Activated CD8-positive, alpha-beta memory T cell treated with anti-CD3 and anti-CD28 coated beads for 1 hour (primary cell): ENCODE measurements at places on chromosomes 16 and 17.

- no peak for DNase-seq
Measured at GRCh38 chr16:65054457-65054856, 67.4 kb downstream of the CDH11 start.

- DNase-seq, result no peak
Measured at GRCh38 chr17:43612515-43612914, 49.2 kb downstream of the MEOX1 start.

- no peak for DNase-seq
Measured at GRCh38 chr17:58840820-58841612, 85.4 kb downstream of the PPM1E start.

DNA sequence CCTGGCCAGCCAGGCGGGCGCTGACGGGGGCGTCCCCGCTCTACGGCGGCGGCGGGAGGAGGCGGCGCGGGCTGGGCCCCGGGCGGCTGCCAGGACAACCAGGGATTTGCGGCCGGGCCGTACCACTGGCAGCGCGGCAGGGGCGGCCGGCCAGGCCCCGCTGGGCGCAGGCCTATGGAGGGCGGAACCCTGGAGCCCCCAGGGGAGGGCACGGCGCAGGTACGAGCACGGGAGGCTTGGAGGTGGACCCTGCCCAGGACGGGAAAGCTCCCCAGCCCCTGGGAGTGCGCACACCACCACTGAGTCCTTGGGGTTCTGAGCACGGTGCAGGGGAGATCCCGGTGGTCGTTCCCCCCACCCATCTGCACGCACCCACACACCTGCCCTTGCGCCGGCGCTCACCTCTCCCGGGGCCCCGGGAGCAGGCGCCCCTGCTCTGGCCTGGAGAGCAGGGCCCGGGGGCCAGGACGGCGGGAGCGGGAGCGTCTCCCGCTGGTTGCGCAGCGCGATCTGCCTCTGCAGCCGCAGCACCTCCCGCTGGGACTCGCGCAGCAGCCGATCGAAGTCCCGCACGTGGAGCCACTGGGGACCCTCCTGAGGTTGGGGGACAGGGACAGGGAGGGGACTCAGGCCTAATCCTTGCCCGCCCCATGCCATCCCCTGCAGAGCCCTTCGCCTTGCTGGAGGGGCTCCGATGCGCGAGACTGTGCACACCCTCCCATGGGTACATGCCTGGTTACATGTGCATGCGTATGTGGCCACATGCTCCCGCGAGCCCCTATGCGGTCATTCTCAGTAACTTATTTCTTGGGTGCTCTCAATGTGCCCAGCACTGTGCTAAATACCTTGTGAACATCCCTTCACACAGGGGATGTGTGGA is 3.9 kb downstream of the TSPOAP1 start:
- DNase-seq, result no peak

DNA sequence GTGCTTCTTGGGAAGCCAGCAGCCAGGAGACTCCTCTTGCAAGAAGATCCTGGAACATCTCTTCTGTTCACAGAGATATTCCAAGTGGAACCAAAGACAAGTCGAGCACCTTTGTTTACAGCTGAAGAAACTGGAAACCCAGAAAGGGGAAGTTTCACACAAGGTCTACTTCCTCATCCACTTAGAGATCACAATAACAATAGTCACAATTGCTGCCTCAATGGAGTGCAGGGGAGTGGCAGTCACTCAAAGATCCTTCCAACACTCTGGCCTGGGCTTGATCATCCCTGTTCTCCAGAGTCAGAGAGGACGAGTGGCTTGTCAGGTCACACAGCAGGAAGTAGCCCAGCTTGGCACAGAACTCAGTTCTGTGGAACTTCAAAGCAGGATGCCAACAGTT is 46.9 kb upstream of the SIAH1 start:
- no peak for DNase-seq

- no peak for DNase-seq
Measured at GRCh38 chr17:57694051-57694450, 51.0 kb downstream of the CCDC182 start.

DNA sequence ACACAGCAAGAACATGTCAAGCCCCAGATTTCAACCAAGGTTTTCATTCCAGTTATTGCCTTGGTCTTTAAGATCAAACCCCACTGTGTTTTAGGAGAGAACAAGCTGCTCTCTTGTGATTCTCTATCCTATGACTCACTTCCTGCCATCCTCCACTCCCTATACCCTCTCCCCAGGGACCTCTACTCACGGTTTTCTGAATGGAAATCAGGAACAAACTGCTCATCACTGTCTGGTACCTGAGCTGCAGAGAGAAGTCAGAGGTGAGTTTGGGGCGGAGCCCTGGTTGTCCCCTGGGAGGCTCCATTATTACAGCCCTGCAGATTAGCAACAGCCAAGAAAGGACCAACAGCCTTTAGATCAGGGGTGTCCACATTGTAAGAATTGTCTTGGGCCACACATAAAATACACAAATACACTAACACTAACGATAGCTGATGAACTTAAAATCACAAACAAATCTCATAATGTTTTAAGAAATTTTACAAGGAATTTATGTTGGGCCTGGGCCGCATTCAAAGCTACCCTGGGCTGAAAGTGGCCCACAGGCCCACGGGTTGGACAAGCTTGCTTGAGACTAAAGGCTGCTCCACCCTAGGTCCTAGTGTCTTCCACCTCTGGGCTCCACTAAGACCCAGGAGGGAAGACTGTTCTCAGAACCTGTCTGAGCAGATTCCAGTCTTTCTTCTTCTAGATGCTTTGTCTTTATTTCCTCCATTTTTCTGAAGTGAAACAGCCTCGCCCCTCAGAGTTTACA is 9.7 kb downstream of the ETV4 start:
- no peak for DNase-seq

DNA sequence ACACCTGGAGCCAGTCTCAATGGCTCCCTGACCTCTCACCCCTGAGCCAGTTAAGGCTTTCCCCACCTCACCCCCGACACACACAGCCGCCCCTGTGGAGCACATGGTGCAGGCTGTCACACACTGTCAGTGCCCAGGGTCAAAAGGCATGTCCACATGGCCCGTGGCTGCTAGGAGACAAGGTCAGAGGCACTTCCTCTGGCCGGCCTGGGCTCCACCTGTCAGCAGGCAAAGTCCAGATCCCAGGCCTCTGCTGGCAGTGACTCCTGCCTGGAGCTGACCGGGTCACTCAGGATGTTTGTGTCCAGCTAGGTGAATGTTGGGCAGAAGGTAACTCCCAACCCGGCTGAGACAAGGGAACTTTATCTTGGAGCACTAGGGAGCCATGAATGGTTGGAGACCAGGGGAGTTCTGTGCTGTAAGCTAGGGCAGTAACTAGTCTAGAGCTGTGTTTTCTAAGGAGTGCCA is 6.0 kb downstream of the SREBF1 start:
- DNase-seq, result no peak

DNA sequence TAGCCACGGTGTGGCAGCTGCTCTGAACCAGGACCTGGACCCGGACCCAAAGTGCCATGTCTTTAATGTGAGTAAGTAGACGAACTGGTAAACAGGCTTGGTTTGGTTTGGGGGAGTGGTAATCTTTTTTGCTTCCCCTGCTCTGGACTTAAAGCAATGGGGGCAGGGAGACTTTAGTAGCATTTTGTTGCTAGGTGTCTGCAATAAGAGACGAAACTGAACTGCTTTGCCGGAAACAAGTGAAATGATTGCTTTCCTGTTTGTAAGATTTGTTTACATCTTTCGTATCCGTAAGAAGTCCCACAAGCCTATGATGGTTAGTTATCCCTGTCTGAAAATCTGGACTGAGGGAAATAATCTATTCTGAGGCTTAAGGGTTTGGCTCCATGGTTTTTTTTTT is 21.5 kb downstream of the PRCD start:
- DNase-seq, result no peak

DNA sequence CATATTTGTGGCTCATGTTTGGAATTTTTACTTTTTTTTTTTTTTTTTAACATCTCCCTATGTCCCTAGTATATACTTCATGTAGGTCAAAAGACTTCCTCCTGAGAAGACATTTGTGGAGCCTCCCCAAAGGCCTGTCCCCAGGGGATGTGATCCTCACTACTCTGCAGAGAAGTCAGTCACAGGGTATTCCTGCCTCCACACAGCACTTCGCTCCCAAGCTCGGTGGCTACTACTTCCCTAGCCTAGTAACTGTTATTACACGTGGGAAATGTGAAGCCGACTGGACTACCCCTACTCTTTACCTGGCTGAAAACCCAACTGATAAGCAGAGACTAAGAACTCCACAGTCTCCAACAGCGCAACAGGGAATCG is 116.8 kb downstream of the HIC1 start:
- no peak for DNase-seq

DNA sequence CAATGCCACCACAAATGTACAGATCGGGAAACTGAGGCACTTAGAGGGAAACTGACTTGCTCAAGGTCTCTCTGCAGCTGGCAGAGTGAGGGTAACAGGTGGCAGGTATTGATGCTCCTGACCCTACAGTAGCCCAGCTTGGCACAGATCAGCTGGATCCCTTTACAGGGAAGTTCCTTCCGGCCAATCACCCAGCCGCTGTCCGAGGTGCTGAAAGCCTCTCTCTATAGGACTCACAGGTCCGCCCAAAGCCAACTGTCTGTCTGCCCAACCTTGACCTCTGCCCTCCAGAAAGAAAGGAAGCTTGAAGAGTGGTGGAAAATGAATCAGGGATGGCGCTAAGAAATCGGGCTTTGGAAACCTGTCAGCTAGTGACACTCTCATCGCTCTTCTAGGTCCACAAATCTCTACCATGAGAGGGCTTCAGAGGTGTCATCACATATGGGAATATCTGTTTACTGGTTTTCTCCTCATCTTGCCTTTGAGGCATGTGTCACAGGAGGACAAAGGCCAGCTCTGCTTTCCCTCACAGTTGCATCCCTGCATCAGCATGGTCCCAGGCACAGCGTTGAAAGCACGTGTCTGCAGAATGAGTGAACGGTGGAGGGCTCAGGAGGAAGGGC is 246.2 kb downstream of the KATNIP start:
- no peak for DNase-seq

- no peak for DNase-seq
Measured at GRCh38 chr16:1772362-1772907, at the start of gene EME2. Gene EME2 (plus strand): TSS chr16:1772810. CDS start chr16:1773228, 418 bp downstream.

GRCh38 chr17:30064738-30065137 is 51.9 kb upstream of the NSRP1 start:
- no peak for DNase-seq

GRCh38 chr16:19329932-19330331 is 44.4 kb downstream of the CLEC19A start:
- DNase-seq, result no peak

GRCh38 chr16:31270795-31271194 is 11.0 kb downstream of the ITGAM start:
- no peak for DNase-seq

DNA sequence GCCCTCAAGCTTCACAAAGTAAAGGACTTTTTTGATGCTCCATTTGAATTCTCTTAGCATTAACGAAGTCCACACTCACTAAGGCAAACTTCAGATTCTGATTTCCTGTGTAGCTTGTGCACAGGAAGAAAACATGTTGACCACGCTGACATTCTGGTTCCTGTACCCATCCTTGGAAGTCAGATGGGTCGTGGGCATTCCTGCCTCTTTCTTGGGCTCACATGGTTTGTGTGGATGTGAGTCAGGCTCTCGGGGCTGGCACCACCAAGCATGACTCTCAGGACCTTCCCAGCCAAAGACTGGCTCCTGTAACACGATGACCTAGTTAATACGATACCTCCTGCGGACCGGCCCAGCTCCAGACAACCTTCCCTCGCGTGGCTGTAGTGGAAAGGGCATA is 32.8 kb downstream of the ARSG start:
- DNase-seq, result no peak

- no peak for DNase-seq
Measured at GRCh38 chr16:55323637-55324271, at the start of gene IRX6. Gene IRX6 (plus strand): TSS chr16:55324203. CDS start chr16:55325092, 889 bp downstream.

DNA sequence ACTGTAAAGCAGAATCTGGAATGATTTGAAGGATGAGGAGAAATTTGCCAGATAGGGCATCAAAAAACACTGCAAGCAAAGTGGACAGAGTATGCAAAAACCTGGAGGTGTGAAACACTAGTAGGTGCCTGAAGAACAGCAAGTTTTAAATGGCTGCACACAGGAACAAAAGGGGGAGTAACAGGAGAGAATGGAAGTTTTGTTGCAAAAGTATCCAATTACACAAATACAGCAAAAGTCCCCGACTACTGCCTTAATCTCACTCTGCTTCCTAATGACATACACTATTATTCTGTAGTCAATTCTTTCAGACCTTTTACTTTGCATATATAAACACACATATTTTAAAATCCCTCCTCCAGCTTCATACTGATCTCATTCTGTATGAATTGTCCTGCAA is 1.5 kb downstream of the HEATR6 start:
- DNase-seq, result no peak

- DNase-seq, result no peak
Measured at GRCh38 chr17:49624896-49625295, 49.2 kb downstream of the NXPH3 start.

DNA sequence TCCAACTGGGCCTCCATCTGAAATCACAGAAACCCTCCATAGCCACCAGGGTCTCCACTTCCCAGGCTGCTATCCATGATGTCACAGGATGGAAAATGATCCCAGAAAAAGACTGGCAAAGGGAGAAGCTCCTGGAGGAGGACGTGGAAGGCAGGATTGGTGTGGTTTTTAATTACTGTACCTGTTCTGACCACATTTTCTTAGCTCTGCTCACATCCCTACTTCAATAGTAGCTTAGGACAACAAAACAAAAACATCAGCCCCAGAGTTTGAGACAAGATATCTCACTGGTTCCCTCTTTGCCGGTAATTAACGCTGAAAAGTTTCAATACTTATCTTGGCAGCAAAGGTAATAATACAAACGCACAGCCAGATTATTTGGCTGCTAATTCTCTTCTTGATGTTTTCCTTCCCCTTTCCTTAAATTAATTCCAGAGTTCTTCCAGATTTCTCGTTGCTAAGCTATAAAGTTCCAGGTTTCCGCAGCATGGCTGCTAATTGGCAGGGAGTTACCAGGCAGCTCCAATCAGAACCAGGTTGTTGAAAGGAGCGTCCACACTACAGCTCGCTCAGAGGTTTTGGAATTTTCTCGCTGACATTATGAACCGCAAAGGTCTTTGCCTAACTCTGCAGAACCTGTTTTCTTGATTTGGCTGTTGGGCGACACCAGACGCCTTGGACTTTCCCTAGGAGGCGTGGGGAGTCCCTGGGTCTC is 263.4 kb downstream of the MRTFB start:
- DNase-seq, result no peak

DNA sequence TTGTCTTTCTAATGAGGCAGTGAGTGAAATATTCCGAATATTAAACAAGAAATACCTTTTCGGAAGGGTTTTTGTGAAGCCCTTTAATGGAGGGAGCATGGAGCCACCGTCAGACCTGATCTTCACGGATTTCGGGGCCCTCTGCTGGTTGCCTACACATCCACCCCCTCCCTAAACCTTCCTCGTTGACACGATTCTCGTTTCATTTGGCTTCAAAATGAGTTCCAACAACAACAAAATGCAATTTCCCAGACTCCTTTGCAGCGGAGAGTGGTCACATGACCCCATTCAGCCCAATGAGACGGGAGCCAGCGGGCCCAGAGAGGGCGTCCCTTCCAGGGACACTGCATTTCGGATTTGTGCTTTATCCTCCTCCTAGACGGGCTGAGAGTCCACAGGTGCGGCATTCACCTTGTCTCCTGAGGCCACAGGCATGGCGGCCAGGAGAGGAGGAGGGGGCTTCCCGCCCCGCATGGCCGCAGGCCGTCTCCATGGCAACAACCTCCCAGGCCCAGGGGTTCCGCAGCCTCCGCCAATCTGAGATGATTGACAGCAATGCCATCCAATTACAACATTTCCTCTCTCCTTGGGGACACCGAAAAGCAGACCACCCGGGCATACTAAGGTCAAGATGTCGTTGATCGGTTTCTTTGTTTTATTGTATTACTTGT is 259.8 kb downstream of the C16orf95 start:
- DNase-seq, result no peak
